ENCODE measurements at places on chromosomes 6 and 20.

DNA sequence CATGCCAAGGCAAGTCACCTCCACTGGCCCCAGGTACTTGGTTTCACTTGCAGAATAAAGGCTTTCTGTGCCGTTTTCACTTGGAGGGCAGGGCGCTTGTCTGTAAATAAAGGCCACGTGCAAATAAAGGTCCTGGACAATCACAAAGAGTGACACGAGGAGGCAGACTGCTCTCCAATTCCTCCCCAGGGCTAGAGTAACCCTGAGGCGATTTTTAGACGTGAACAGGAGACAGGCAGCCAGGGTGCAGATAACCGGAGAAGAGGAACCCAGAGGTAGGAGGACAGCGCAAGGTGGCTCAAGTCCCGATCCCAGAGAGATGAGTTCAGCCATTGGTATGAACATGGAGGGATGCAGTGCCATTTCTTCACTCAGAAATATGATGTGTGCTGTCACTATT lies 327.4 kb downstream of the KIF16B start:
- no peak for DNase-seq

GRCh38 chr6:54810147-54810546 lies 36.4 kb upstream of the FAM83B start:
- DNase-seq, result no peak

GRCh38 chr20:4102381-4102780 lies 87.0 kb upstream of the RNF24 start:
- peak; percentile 85 for DNase-seq

DNA sequence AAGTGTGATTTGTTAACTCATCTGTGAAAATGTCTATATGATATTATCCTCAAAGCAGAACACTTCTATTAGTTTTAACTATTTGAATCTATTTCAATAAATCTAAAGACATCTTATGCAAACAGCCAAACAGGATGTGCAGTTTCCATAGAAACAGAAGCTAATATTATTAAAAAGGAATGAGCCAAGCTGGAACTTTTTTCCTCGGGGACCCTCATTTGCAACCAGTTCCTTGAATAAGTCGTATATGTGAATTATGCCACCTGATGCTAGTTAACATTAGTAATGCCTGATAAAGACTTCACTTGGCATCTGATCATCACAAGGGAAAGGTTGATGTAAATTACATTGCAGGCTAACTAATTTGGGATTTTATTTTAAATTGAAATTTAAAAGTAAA lies 216.9 kb upstream of the SMLR1 start:
- DNase-seq, result no peak

GRCh38 chr6:170505306-170505705 lies 47.8 kb downstream of the PSMB1 start:
- peak; percentile 35 for DNase-seq

DNA sequence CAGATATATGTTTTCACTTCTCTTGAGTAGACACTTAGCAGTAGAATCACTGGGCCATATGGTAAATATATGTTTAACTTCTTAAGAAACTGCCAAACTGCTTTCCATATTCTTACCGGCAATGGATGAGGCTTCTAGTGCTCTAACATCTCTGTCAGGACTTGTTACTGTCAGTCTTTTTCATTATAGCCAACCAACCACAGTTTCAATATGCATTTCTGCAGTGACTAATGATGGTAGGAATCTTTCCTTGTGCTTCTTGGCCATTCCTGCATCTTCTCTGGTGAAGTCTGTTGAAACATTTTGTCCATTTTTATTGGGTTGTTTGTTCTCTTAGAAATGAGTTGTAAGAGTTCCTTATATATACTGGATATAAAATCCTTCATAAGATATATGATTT lies 66.0 kb upstream of the SYNDIG1 start:
- DNase-seq, result no peak

DNA sequence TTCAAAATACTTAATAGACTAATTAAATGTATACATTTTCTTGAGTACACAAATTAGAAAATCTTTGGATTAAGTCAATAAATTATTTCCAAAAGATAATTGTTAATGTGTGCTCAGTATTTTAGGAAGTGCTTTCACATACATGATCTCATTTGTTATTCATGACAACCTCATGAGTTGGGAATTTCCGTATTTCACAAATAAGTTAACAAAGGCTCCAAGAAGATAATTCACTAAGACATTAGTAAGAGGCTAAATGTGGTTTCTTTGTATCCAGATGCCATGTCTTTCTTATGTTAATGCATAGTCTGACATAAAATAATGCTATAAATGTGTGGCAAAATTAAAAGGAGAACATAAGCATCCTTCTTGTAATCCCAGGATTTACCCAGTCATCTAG lies 79.5 kb upstream of the TCF21 start:
- DNase-seq, result no peak

- peak; percentile 67 for DNase-seq
Measured at GRCh38 chr6:21732731-21733130, 139.2 kb downstream of the SOX4 start.

DNA sequence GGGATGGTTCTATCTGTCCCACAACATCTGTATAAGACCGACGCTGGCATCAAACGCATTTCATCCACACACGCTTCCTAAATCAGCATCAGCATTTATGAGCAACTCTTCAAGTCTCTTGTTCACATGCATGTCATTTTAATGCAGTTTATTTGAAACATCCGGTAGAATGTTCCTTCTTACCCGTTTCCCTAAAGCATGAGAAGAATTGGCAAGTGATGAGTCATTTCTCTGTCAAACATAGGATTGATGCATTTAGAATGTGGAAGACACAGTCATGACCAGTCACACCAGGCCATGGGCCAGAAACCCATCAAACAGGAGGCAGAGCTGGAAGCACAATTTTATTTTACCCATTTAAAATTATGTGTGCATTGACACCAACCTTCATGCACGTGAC lies 122.8 kb downstream of the UST start:
- no peak for DNase-seq

- DNase-seq, result no peak
Measured at GRCh38 chr6:166007349-166008263, 160.0 kb downstream of the TBXT start.

- no peak for DNase-seq
Measured at GRCh38 chr6:22372922-22373321, 76.1 kb upstream of the PRL start.

- DNase-seq, result peak; percentile 26
Measured at GRCh38 chr6:93047033-93047432, 372.3 kb downstream of the EPHA7 start.

DNA sequence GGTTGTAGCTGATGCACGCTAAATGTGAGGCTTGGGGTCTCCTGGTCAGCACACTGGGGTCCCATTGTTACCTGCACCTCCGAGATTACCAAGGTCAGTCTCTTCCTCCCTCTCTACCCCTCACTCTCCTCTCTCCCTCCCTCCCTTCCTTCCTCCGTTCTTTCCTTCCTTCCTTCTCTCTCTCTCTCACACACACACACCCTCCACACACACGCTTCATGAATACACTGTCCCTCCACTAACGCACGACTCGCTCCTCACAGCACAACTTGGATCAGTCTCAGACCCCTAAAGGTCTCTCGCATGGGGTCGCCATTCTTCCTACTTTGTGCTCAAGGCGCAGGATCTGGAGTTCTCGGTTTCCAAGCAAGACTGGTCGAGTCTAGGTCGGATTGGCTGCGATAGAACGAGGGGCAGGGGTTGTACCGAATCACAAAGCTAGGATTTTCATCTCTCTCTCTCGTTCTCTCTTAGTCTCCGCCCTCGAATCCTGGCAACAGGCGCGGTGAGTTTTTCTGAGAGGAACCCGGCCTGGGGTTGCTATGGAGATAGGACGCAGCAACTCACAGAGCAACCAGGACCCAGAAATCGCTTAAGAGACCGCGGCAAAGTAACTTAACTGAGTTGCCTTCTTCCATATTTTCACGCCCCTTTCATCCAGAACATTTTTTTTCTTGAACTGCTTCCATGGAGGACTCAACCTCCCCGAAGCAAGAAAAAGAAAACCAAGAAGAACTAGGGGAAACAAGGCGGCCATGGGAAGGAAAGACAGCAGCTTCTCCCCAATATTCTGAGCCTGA lies at the start of gene RSPH4A:
Gene RSPH4A (plus strand): TSS at position 543 of the 800 bp plus-strand sequence. CDS start 145 bp downstream, at position 688.
- peak; percentile 54 for DNase-seq

- no peak for DNase-seq
Measured at GRCh38 chr6:23531666-23532065, 594.3 kb upstream of the NRSN1 start.

GRCh38 chr6:128754658-128755256 lies 128.2 kb upstream of the LAMA2 start:
- DNase-seq, result no peak

DNA sequence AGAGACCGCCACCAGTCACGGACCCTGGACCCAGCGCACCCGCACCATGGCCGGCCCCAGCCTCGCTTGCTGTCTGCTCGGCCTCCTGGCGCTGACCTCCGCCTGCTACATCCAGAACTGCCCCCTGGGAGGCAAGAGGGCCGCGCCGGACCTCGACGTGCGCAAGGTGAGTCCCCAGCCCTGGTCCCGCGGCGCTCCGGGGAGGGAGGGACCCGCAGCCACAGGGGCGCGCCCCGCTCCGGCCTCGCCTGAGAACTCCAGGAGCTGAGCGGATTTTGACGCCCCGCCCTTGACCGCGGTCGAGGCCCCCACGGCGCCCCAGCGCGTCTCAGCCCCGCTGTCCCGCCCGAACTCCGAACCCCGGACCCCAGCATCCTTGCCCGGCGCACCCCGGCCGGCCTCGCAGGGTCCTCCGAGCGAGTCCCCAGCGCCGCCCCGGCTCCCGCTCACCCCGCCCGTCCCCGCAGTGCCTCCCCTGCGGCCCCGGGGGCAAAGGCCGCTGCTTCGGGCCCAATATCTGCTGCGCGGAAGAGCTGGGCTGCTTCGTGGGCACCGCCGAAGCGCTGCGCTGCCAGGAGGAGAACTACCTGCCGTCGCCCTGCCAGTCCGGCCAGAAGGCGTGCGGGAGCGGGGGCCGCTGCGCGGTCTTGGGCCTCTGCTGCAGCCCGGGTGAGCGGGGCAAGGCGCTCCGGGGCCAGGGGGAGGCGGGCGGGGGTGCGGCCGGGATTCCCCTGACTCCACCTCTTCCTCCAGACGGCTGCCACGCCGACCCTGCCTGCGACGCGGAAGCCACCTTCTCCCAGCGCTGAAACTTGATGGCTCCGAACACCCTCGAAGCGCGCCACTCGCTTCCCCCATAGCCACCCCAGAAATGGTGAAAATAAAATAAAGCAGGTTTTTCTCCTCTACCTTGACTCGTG lies at the start of gene OXT:
Gene OXT (plus strand): TSS at position 11 of the 920 bp plus-strand sequence. CDS start 36 bp downstream, at position 47.
- DNase-seq, result peak; percentile 53

- no peak for DNase-seq
Measured at GRCh38 chr20:46400253-46400652, 6.2 kb downstream of the ELMO2 start.

- DNase-seq, result no peak
Measured at GRCh38 chr6:107228754-107229153, 113.4 kb upstream of the BEND3 start.

DNA sequence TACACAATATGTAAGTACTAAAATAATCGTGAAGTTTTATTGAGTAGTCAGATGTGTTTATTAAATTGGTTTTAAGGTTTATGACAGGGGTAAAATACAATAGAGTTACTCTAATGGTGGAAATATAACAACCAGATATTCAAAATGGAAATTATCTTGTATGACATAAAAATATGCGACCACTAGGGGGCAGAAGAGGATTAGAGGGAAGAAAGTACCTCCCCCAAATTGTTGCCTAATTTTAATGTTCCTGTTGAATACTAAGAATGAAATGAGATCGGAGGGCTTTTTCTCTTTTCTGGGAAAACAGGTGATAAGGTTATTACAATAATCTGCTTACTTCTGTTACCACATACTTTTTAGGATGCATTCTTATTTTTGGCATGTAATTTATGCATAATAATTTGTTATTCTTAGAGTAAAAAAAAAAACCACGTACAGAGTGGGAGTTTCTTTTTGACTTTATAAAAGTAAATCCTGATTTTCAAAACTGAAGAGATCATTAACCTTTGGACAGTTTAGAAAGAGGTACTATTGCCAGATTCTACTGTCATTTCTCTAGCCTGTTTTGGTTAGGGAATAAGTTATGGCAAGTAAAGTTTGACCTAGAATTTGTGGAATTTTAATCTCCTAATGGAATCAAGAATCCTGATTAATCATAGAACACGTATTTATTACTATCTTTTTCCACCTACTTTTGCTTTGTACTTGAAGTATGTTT lies 159.2 kb downstream of the CD109 start:
- peak; percentile 82 for DNase-seq

GRCh38 chr20:57157106-57157691 lies 109.2 kb downstream of the BMP7 start:
- no peak for DNase-seq

GRCh38 chr6:154378518-154378917 lies 21.9 kb upstream of the IPCEF1 start:
- DNase-seq, result no peak

- DNase-seq, result no peak
Measured at GRCh38 chr6:143517447-143517773, 5.9 kb upstream of the FUCA2 start.

- peak; percentile 4 for DNase-seq
Measured at GRCh38 chr6:131460614-131461000, 112.4 kb upstream of the ARG1 start.

GRCh38 chr6:104159045-104159618 lies 700.6 kb downstream of the HACE1 start:
- peak; percentile 0 for DNase-seq

DNA sequence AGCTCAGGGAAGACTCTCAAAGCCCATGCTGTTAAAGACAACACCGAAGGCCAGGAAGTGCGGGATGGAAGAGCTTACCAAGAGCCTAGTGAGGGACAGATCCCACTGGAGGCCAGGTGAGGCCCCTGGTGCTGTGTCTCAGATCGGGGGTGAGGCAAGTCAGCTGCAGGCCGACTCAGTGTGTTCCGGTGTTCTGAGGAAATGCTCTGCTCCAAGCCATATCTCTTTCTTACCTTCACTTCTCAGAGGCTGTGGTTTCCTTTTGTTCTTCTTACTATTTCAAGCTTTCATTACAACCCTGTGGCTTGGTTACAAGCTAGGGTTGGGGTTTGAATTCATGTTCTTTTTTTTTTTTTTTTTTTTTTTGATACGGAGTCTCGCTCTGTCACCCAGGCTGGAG lies 114.3 kb upstream of the ZFP64 start:
- DNase-seq, result no peak

DNA sequence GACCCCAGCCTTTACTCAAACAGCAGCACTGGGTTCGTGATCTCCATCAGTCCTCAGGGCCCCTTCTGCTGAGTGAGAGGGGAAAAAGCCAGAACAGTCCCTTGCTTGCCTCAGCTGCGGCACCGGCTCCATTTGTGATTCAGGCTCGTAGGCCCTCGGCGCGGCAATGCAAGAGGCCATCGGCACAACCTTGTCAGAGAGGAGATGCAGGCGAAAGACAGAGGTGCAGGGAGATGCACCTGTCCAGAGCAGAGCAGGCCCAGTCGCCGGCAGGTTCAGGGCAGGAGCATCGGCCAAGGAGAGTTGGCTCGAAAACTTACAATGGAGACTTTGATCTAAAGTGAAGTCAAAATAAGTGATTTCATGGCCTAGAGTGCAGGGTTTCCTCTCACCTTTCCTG lies 171.6 kb downstream of the SMOC2 start:
- DNase-seq, result no peak

Data from NCI-H82 (cell line).